ENCODE measurements at places on chromosomes 12 and 14.

- DNase-seq, result no peak
Observed at GRCh38 chr12:64323476-64324225, 66.9 kb downstream of the C12orf56 start.

DNA sequence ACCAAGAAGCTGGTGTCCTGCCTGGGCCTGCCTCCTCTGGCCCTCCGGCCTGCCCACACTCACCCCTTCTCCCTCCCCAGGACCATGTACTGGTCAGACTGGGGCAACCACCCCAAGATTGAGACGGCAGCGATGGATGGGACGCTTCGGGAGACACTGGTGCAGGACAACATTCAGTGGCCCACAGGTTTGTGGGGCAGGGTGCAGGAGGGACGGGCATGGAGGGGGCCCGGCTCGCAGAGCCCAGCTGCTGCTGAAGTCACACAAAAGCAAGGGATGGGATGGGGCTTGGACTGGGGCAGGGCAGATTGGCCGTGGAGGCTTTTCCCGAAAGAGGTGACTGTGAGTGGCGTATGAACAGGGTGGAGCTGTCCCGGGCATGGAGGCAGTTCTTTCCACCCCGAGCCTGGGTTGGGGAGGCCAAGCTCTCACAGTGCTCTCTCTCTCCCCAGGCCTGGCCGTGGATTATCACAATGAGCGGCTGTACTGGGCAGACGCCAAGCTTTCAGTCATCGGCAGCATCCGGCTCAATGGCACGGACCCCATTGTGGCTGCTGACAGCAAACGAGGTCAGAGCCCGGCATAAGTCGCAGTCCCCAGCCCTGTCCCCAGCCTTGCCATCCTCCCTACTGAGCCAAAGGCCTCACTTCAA, 7.8 kb upstream of the NXPH4 start:
- no peak for DNase-seq

- no peak for DNase-seq
Observed at GRCh38 chr12:111907740-111908139, 65.7 kb downstream of the MAPKAPK5 start.

DNA sequence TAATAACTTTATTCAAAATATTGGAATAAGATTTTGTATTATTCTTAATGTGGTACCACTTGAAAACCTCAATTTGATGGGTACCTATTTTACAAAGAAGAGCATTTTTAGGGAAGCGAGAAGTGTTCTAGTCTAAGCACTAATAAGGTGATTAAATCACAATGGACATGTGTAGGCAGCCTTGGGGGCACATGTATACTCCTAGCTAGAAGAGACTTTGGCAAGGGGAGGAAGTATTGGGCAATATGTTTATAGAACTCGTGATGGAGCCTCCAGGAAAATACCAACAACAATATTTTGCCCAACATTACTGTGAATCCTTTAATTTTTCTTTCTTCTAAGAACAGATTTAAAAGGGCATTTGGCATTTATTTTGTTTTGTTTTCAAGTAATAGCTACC, 280.3 kb downstream of the ADAMTS20 start:
- no peak for DNase-seq

- no peak for DNase-seq
Observed at GRCh38 chr12:109147954-109148353, 31.6 kb downstream of the ACACB start.

DNA sequence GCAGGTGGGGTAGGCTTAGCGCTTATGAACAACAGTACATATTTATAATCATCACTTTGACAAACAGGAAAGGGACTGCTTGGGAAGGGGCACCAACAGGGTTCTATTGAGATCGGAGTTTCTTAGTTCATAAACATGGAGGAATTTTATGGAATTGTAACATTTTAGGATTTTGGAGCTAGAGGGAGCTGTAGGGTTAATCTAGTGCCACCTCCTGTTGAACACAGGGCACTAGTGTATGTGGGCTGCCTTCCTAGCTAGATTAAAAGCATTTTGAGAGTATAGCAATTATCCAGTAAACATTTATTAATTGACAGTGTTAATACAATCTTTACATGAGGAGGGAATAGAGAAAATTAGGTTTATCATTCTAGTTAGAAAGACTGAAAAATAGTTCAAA, 23.1 kb upstream of the TBC1D30 start:
- no peak for DNase-seq

DNA sequence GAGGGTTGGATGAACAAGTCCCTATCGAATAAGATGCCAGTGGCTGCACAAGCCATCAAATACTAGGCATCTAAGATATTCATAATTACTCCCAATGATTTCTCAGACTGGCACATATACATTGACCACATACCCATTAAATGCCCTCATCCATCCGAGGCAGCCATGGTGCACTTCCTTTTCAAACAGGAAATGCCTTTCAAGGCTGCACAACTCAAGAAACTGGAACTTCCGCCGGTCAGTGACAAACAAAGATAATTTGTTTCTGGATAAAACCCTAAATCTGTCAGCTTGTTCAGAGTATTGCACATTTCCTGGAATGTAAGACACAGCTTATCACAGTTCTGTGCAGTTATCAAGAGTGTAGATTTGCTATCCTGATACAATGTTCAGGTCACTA, 203.7 kb downstream of the RMST start:
- DNase-seq, result no peak

GRCh38 chr12:110636516-110636915, 22.6 kb downstream of the TCTN1 start:
- DNase-seq, result no peak

- DNase-seq, result no peak
Observed at GRCh38 chr14:55129086-55129427, at the start of gene LGALS3. Gene LGALS3 (plus strand): TSS chr14:55129252. CDS start chr14:55137374, 8,122 bp downstream.

GRCh38 chr14:64937171-64937820, 5.2 kb downstream of the GPX2 start:
- DNase-seq, result no peak

DNA sequence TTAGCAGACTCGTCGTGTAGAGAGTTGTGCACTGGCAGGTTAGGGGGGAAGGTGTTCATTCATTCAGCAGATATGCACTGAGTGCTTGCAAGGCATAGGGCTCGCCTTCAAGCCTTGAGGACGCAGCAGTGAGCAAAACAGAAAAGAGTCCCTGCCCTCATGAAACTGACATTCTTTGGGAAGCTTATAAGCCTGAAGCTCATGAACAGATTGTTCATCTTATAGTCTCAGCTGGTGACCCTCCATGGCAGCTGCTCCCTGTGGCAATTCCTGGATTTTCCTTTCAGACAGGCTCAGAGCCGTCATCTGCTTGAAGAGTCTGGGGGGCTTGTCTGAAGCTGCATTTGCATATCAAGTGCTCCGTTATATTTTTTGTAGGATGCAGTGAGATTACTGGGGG, 148.4 kb downstream of the PRKCH start:
- DNase-seq, result no peak

GRCh38 chr14:67343601-67344230, 15.9 kb downstream of the ATP6V1D start:
- DNase-seq, result no peak

GRCh38 chr12:106508966-106509365, 73.8 kb upstream of the RFX4 start:
- no peak for DNase-seq

GRCh38 chr12:24948420-24948756, 513 bp downstream of the BCAT1 start:
- DNase-seq, result no peak

DNA sequence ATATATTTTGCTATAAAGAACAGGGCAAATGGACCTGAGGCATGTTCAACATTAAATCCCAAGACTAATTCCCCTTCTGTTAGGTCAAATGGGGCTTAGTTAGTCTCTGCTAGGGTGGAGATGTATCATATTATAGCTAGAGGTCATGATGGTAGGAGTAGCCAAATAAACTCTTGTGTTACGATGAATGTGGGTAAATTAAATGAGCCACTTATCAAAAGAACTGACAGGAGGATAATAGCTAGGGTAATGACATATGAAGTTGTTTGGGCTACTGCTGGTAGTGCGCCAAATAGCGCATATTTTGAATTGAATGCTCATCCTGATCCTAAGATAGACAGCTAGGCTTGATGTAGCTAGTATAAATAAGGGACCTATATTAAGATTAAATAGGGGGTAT, 445.0 kb downstream of the GXYLT1 start:
- no peak for DNase-seq

DNA sequence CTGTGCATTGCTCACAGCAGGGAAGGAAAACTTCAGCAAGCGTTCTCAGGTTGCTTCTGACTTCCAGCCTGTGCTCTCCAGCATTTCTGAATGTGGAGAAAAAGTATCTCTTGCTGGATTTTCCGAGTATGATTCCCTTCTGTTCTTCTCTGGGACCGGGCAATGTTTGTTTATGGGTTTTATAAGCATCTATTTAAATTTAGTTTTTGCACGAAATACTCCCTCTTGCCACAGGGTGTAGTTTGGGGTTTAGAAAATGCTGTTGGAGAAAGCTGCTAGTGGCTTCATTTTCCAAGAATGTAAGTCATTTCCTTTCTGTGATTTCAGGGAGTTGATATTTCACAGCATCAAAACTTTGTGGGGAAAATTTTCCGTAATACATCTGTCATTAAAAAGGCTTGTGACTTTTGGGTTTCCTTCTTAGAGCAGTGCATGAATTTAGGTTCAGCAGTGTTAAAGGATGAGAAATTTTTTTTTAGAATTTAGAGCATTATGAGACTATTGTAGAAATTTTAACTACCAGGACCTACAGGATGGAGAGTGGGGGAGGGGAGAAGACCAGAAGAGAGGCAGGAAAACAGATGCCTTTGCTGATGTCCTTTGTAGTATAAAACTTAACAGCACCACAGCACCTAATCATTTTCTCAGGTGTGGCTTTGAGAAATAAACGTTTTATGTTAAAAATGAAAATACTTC, 1.5 kb downstream of the FRMD6 start:
- no peak for DNase-seq

DNA sequence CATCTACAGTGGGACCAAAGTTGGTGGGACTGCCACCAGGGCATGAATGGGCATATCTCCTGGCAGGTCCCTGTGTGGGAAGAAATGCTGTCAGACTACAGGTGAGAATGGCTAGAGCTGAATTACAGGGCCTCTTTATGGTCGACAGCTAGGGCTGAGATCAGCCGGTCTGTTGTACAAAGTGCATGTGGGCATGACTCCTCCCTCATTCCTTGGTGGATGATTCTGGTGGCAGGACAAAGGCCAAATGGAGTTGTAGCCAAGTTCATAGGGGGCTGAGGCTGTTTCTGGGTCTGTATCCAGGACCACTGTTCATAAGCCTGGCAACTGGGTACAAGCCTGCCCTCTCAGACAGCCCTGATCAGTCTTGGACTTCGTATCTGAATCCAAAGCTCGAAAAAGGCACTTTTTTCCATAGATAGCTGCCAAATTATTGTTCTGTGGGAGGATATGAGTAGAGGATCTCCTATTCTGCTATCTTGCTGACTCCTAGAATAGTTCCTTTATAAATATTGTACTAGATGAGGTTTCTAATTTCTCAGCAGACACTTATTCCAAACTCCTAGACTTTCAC, 460.8 kb downstream of the TMEM117 start:
- DNase-seq, result no peak

DNA sequence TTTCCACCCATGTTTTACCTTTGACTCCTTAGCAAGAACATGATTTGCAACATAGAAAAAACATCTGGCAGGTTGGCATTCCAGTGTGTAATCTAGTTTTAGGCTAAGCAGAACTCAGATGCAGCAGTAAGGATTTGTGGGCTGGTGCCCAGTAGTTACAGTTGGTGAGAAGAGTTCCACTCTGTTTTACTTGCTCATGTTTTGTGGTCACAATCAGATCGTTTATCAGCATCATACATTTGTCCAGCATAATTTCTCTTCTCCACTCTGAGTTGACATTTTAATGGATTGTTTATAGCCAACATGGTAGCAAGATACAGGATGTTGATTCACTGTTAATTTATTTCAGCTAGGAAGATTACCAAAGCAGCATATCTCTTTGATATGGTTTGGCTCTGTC, 120.0 kb downstream of the PDE6H start:
- no peak for DNase-seq

DNA sequence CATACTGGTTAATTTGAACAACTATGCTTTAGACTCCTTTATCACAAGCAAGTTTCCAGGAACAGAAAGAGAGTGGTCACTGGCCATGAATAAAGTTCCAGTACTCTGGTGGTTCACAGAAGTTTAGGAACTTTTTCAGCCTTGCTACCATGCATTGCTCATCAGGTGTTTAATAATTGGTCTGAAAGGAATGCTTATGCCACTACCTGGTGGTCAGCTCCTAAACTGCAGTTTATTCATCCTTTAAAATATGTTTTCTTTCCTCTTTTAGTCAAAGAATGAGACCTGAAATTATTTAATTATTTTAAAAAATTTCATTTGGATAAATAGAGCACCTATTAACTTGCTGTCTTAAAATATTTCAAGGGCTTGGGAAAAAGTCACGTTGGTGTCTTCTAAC, 260.1 kb upstream of the OR4E1 start:
- DNase-seq, result no peak

DNA sequence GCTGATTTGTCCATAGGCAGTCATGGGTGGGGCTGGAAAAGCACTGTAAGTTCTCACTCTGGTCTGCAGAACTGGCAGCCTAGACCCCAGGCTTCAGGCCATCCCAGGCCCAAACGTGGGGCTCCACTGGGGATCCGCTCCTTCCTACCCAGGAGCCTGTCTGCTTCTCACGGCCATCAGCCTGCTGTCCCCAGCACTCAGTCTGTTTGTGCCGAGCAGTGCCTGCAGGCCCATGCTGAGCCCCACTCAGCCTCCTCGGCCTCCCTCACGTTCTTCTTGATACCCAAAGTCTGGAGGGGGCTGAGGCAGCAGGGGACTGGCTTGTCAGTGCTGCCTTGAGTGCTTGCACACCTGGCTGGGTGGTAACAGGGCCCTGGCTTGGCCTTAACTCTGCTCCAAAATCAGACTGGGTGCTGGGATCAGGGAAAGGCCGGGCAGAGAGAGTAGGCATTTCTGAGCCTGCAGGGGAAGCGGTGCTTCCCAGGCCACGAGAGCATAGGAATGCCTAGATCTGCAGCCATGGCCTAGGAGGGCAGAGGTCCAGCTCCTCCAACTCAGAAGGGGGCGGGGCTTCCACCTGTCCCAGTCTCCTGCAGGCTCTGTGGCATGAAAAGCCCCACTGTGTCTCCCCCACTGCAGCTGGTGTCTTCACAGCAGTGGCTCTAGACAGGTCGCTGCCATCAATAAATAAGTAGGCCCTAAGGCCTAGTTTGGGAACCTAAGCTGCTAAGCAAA, 772.4 kb upstream of the FBXO33 start:
- no peak for DNase-seq

GRCh38 chr14:68939893-68940613, 39.0 kb downstream of the ACTN1 start:
- no peak for DNase-seq
